ENCODE measurements at places on chromosomes 13 and 19.

DNA sequence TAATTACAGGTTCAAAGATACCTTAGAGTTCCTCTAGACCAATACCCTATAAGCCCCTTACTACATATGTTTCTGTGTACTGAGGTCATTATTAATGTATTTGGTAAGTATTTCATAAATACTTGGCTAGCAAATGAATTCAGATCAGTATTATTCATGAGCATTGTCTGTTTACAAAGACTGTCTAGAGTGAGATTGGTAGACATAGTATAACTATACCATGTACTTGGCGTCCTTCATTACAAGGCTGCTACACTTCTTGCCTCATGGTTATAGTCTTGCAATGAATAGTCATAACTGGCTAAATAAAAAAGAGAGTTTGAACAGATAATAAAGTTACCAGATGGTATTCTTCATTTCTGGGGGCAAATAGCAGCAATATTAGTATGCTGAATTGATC lies 12.1 kb downstream of the SETDB2 start:
- no peak for DNase-seq

DNA sequence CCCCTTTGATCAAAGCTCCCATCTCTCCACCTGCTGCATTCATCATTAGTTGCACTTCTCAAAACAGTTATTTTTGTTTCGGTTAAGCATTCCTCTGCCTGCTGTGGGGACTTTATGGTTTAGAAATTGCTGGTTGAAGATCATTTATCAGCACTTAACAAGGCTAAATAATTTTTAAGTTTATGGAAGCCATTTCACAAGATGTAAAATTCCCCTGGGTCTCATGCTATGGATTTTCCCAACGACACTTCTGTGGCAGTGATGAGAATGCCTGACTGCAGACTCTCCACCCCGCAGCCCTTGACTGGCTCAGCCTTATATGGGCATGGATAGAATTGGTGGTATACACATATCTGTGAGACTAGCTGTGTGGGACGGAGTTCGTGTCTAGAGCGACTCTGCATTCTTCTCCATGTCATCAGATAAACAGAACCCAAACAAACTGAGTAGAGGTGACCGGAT lies 52.8 kb downstream of the COL4A2 start:
- no peak for DNase-seq

DNA sequence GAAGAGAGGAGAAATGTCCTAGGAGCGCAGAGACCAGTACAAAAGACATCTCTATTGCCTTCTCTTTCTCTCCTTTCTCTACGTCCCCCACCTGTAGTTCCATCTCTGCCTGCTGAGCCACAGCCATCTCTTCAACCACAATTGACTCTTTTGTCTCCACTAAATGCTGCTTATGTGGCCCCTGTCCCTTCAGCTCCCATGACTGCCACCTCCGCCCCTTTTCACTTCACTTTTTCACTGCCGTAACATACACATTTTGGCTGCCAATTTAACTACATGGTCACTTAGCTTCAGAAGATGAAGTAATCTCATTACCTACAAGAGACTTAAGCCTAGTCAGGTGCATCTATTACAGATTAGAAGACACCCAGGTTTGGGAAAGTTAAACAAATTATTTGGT lies 81.9 kb downstream of the MZT1 start:
- no peak for DNase-seq

DNA sequence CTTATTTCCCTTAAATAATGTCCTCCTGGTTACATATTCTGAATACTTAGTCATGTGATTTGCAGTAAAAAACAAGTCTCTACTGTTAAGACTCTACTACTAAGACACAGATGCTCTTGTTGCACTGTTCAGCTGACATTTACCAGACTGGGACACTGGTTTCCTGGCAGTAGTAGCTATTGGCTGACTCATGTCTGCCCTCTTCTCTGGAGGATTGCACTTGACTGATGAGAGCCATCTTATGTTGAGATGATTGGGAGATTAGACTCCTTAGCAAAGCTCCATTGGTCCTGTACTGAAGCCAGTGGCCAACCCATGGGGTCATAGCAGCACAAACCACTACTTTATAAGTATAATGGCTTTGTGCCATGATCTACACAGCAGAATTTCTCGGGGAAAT lies 1672.6 kb upstream of the PCDH20 start:
- no peak for DNase-seq

- DNase-seq = no peak
Measured at GRCh38 chr13:103087275-103087674, 21.1 kb upstream of the SLC10A2 start.

DNA sequence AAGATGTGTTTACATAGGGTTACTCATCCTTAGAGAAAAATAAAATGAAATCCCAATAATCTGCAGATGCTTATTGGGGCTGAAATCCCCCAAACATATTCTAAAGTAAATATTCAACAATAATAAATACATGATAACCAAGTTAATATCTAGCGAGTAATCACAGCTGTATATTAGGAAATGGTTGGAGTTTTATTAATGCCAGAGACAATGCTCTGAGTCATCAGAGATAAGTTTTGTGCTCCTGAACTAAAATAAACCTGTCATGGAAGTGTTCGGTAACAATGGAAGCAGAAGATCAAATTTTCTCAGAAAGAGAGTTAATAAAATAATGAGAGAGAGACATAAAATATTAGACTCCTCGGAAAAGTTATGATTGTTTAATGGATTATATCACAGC lies 31.4 kb downstream of the FLT1 start:
- no peak for DNase-seq

DNA sequence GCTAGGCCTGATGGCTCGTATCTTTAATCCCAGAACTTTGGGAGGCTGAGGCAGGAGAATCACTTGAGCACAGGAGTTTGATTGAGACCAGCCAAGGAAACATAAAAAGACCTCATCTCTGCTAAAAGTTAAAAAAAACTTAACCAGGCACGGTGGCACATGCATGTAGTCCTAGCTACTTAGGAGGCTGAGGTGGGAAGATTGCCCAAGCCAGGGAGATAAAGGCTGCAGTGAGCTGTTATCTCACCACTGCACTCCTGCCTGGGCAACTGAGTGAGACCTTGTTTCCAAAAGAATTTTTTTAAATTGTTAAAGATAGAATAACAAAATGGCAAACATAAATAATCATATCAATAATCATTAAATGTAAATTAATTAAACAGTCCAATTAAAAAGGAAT lies 365.8 kb downstream of the MTUS2 start:
- DNase-seq = no peak

DNA sequence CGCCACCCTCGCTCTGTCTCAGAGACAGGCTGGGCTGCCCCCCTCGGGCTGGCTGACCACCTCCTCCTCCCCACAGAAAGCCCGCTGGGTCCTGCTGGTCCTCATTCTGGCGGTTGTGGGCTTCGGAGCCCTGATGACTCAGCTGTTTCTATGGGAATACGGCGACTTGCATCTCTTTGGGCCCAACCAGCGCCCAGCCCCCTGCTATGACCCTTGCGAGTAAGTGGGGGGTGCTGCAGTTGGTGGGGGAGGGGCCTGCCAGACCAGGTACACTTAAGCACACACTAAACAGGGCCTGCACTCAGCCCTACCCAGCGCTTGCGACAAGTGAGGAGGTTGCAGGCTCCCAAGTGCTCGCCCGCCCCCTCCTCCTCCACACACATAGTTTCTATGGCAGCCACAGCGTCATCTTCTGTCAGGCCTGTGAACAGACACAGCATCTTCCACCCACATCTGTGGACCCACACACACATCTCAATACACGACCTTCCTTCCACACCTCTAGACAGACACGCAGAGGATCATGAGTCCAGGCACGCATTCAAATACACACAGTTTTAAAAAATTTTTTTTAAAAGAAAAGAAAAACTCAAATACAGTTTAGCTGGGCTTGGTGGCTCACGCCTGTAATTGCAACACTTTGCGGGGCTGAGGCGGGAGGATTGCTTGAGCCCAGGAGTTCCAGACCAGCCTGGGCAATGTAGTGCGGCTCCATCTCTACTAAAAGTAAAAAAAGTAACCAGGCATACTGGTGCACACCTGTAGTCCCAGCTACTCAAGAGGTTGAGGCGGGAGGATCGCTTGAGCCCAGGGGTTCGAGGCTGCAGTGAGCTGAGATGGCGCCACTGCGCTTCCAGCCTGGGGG lies 18.4 kb downstream of the PLD3 start:
- no peak for DNase-seq

GRCh38 chr13:48586591-48587103 lies 53.8 kb upstream of the RCBTB2 start:
- no peak for DNase-seq

DNA sequence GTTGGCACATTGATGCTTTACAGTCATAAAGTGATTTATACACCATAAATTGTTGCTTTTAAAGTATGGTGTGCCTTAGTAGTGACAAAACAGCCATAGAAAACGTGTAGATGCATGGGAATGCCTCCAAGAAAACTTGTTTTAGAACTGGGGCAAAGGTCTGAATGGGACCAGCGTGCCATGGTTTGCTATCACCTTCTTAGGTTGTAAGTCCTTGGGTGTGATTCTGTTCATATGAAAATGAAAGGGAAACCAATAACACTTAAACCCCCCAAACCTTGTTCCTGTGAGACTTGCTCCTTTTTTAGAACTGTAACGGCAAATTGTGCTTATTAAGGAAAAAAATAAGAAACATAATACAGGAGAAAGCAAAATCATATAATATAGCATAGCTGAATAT lies 603.3 kb upstream of the SLITRK6 start:
- DNase-seq = no peak

DNA sequence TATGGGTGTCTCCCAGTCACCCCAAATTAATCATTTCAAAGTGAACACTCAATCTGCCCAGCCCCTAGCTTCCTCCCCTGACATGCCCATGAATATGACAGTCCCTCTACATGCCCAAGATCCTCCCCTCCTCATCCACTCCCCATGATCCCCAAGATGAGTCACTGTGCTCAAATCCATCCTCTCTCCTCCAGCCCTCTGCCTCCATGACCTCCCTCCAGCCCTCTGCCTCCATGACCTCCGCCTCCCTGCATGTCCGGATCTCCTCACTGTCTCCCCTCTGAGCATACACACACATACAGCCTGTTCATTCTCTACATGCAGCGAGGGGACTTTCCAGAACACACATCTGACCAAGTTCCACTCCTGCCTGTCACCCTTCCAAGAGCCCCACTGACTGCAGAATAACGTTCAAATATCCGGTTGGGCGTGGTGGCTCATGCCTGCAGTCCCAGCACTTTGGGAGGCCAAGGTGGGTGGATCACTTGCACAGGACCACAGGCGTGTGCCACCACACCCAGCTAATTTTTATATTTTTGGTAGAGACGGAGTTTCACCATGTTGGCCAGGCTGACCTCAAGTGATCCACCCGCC lies 18.4 kb upstream of the FEM1A start:
- no peak for DNase-seq

DNA sequence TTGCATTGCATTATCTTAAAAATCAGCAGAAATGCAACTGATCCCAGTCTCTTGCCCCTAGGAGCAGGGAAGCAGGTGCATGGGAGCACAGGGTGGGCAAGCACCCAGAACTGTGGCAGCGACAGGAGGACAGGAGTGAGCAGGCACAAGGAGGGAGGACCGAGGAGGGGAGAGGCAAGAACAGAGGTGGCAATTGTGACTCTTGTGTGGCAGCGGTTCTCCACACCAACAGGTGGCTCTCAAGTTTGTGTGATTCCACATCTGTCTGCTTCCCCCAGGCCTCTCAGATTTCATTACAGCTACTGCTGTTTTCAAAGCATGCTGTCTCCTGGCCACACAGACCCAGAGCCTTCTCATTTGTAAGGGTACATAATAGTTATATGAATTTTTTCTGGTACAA lies 108.5 kb downstream of the STK24 start:
- no peak for DNase-seq

- DNase-seq = peak; percentile 66
Measured at GRCh38 chr19:49983645-49984229, 22.8 kb upstream of the SIGLEC11 start.

GRCh38 chr19:28929006-28929405 lies 283.9 kb downstream of the UQCRFS1 start:
- DNase-seq = no peak

DNA sequence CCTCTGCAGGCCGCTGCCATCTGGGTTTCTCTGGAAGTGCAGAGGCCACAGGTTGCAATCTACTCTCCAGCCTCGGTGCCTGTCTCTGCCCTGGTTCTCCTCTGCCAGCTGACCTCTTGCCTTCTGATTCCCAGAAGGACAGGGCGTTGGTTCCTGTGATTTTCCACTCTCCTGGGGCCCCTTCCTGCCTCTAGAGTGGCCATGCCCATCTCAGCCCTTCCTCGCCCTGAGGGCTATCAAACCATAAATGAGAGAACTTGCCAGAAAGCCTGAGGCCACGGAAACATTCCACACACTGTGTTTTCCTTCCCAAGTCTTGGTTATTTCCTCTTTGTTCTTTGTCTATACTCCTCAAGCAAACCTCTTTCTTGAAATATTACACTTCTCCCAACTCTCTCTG lies 146.2 kb downstream of the SHISA2 start:
- no peak for DNase-seq

- no peak for DNase-seq
Measured at GRCh38 chr13:73412933-73413332, 354.1 kb downstream of the KLF5 start.

GRCh38 chr13:42378383-42378780 lies 106.4 kb downstream of the AKAP11 start:
- DNase-seq = peak; percentile 41

DNA sequence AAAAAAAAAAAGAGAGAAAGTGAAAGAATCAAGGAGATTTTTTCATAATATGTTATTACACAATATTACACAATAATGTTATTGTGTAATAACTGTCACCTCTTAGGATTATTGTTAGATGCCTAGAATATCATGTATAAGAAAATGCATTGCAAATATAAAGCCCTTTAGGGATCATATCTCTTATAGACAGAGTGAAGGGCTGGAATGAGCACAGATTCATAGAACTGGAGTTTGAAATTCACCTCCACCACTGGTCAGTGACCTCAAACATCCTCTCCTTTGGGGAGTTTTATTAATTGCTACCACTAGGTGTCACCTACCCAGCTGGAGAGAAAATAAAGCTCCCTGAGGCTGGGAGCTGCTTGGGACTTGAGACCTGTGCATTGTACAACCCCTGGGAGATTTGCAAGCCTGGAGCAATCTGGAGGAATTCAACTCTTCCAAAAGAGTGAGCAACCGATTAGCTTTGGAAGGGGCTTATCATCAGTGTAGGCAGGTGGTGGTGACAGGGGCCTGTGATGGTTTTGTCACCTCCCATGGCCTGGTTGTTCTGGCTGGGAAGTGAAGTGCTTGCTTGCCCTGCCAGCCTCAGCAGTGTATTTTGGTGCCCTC lies 30.3 kb upstream of the FRY start:
- no peak for DNase-seq

- no peak for DNase-seq
Measured at GRCh38 chr13:25800523-25800922, 251.3 kb downstream of the SHISA2 start.

GRCh38 chr19:41335467-41335866 lies 18.3 kb downstream of the TGFB1 start:
- no peak for DNase-seq
